DMS79 (cell line): ENCODE measurements at places on chromosomes 6 and 20.

DNA sequence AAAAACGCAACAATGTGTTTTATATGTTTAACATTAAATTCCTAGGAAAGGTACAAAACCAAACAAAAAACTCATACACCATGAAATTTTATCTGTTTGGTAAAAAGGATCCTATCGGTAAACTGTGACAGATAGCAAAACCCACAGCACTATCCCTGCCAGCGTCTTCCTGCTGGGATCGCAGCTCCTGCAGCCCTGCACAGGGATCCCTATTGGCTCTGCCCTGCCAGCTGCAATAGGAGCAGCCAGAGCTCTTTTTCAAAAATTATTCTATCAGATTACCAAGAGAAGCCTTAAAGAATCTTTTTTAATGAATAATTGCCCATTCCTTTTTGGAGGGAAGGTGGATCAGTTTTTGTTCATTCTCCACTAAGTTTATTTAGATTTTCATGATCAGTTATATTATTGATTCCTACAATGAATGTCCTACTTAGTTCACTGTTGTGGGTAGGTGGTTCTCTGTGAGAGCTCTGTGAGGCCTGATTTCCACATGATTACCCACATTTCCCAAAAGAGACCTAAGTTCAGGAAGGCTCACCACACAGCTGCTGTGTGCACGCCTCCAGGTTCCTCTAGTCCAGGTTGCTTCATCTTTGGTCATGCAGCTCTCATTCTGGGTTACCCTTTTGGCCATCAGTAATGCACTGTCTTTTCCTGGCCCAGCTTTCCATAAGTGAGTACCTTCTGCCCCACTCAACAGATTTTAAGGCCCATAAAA, 293.8 kb downstream of the FRK start:
- no peak for DNase-seq

DNA sequence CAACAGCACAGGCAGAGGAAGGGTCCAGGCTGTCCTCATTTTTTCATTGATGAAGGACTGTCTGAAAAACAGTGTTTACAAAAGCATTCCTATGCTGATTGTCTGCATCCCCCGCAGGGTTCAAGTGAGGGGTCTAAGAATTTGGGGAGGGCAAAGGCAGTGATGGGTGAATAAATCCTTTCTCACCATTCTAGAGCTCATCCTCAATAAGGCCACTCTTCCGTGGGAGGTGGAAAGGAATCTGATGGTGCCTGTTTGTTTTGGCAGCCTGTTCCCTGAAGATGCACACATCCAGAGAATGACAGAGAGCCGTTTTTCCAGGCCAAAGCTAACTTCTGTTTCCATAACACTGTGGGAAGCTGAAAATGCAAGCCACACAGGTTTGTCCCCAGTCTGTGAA, 164.5 kb downstream of the MOXD1 start:
- DNase-seq, result no peak

DNA sequence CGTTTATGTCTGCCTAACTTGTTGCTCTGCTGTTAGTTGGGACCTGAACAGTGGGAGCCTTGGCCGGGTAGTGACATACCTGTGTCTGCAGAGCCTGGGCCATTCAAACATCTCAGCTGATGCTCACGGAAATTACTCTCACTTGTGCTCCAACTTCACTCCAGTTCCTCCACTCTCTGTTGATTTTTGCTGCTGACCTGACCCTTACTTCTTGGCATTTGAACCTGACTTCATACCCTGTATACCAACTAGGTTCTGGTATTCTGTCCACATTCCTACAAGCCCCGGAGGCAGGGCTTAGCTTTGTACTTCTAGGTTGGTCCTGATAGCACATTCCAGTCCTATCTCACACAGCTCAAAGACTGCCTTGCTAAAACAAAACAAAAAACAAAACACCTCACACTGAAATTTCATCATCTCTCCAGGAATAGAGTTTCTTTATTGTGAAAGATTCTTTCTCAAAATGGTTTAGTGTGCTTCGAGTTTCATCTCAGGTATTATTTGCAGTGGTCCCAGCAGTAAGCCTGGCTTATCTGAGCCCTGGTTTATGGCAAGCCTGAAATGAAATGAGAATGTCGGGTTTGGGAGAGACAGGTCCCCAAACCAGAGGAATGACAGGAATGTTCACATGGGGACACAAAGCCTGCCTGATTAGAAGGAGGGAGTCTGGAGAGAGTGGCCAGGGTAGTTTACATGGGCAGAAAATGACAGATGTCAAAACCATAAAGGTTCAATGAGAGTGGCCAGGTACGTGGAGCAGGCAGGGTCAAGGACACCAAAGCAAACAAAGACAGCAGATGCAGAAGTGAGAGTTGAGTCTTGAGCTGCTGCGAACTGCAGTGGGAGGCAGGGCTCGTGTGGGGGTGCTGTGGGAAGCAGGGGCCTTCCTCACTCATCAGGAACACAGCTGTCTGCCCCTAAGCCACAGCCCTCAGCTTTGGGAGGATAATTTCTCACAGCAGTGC, 174.2 kb upstream of the HDAC2 start:
- no peak for DNase-seq

- DNase-seq, result no peak
Observed at GRCh38 chr20:33719277-33719988, 677 bp downstream of the PXMP4 start.

- no peak for DNase-seq
Observed at GRCh38 chr6:134422426-134423231, 104.7 kb upstream of the SGK1 start.
